ENCODE measurements at places on chromosomes 5 and 9.

DNA sequence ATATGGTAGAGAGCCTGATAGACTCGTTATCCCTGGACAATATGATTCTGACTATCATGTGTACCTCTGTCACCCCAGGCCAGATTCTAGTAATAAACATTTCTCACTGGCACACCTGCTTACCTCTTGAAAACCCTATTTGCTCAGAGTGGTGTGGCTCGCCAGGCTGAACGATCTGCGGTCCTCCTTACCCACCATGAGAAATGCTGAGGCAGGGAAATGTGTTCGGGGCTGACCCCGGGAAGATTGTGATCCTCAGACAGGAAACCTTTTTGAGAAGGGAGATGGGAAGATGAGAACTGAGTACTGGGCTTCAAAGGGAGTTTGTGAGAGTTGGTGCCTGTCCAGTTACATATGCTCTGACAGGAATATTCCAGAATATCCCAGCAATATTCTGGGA is 10.7 kb upstream of the PRXL2C start:
- no peak for DNase-seq

DNA sequence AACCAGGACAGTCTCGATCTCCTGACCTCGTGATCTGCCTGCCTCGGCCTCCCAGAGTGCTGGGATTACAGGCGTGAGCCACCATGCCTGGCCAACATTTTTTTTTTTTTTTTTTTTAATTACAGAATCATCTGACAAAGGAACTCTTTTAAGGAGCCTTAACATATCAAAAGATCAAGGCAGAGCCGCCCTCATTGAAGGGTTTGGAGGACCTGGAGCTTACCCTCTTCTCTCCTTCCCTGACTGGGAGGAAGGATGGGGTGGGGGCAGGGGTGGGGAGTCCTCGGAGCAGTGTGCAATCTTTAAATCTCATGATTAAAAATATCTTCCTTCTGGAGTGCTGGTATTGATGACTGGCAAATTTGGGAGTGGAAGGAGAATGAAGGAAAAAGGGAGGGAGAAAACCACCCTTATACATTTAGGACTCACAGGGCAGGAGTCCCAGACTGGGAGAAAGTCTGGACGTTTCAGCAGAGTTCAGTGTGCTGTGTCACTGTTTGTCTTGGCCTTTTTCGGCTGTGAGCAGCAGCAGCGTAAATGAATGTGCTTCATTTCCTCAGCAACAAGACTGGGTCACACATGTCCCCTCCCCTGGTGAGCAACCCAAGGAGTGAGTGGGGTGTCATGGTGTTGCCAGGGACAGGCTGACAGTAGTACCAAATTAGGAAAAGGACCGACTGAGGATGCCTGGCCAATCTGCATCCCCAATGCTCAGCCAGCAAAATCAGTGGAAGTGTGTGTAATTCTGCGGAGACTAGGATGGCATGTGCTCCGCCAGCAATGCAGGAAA is 115.3 kb upstream of the BNC2 start:
- no peak for DNase-seq

GRCh38 chr9:2386566-2386965 is 235.0 kb upstream of the VLDLR start:
- no peak for DNase-seq

GRCh38 chr5:32612134-32612888 is 27.0 kb downstream of the SUB1 start:
- DNase-seq, result no peak

- DNase-seq, result no peak
Observed at GRCh38 chr5:173315495-173316338, 12.5 kb downstream of the STC2 start.

- DNase-seq, result no peak
Observed at GRCh38 chr5:128825826-128826225, 139.5 kb upstream of the SLC27A6 start.

DNA sequence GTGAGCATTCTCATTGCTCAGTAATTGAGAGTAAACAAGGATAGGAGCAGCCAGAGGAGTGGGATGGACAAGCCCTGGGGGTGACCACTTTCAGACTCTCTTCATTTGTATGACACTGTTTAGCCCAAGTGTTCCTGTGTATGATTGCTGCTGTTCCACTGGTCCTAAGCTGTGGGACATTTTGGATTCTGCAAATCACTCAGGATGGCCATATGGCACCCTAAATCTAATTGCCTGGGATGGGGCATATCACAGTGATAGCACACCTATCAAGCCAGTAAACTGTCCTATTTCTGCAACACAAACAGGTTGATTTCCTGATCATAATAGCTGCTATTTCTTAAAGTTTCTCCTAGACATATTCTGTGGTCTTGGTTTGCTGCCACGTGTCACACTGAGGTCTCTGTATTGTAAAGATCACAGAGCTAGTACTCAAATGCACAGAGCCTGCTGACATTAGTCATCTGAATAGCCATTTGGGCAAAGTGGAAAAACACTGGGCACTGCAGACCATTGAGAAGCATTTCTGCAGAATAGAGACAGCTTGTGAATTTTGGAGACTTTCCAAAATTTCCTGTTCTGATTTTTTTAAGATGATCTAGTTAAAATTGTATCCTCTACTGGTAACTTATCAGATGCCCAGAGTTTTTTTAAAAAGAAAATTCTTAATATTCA is 320.2 kb downstream of the RFX3 start:
- no peak for DNase-seq

- no peak for DNase-seq
Observed at GRCh38 chr5:52754051-52754450, 33.7 kb upstream of the ITGA1 start.

GRCh38 chr5:86757824-86758223 is 140.1 kb downstream of the COX7C start:
- no peak for DNase-seq

DNA sequence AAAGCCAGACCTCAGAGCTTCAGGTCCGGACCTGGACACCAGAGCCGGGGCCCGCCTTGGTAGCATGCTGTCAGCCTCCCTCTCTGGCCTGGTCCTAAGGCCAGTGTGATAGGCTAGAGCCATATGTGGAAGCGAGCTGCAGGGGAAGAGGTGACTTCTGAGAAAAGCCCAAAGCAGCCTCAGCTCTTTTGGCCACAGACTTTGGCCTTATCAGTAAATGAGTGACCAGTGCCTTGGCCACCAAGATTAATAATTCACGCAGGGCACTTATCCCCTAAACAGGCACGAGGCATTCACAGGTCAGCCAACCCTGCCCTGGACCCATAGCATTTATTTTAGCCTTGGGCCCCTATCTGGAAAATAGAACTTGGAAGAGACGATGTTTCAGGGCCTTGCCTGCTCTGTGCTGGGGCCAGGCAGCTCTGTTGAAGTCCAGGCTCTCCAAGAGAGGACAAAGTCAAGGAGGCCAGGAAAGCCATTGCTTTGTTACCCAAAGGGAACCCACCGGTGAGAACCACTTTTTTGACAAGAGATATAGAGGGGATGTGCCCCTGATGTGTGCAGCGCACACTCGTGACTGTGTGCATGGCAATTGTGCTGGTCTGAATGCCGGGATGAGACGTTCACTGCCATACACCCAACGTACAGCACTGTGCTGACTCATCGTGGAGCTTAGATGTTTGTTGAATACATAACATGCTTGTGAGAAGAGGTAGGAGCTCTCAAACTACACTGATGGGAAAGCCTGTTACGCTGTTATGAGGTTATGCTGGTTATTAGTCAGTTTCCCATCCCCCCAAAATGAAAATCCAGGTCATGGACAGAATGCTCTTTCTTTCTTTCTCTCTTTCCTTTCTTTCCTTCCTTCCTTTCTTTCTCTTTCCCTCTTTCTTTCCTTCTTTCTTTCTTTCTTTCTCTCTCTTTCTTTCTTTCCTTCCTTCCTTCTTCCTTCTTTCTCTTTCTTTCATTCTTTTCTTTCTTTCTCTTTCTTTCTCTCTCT is 5.0 kb upstream of the SLC34A1 start:
- no peak for DNase-seq

DNA sequence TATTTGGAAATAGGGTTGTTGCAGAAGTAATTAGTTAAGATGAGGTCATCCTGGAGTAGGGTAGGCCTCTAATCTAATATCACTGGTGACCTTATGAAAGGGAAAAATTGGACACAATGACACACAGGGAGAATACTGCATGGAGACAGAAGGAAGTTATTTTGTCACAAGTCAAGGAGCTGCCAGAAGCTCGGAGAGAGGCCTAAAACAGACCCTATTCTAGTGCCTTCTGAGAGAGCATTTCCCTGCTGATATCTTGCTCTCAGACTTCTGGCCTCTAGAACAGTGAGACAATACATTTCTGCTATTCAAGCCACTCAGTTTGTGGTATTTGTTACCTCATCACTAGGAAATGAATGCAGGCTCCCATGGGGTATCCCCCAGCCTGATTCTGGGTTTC is 332.9 kb downstream of the CSNK1G3 start:
- DNase-seq, result no peak

- DNase-seq, result no peak
Observed at GRCh38 chr5:176772271-176773210, 37.8 kb upstream of the UNC5A start.

GRCh38 chr9:116671605-116672004 is 15.5 kb upstream of the TRIM32 start:
- no peak for DNase-seq

- DNase-seq, result no peak
Observed at GRCh38 chr5:163912046-163912445, 406.6 kb downstream of the MAT2B start.

DNA sequence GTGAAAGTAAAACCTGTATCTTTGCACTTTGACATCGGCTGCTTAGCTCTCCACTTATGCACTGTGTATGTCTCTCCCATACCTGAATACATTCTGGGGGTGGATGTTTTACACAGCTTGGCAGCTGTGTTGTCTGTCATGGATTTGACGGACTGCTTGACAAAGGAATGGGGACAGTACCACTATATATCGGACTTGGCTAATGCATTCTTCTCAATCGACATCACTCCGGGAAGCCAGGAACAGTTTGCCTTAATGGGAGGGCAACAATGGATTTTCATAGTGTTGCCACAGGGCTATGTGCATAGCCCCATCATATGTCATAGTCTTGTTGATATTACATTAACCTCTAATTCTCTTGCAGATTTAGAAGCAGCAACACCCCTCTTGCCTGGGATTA is 1008.3 kb downstream of the DNAH5 start:
- DNase-seq, result no peak

DNA sequence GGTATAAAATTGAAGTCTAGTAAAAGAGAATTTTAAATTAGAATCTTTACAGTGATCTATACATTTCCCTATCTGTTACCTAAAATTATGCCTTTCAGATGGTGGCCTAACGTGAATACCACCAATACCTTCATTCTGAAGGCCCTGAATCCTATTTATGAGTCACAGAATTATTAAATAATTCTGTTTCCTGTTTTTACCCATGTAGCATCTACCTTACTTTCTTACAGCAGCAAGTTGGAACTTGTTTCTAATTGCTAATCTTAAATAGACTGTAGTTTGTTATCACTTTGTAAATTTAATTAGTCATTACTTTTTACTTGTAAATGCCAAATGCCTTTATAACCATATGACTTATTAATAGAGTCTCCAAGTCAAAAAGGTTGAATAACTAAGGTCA is 135.0 kb downstream of the PDE4D start:
- DNase-seq, result no peak

GRCh38 chr9:89592213-89592815 is 12.5 kb upstream of the GADD45G start:
- DNase-seq, result no peak

GRCh38 chr5:179115307-179115706 is 55.1 kb downstream of the ZNF354C start:
- DNase-seq, result no peak

DNA sequence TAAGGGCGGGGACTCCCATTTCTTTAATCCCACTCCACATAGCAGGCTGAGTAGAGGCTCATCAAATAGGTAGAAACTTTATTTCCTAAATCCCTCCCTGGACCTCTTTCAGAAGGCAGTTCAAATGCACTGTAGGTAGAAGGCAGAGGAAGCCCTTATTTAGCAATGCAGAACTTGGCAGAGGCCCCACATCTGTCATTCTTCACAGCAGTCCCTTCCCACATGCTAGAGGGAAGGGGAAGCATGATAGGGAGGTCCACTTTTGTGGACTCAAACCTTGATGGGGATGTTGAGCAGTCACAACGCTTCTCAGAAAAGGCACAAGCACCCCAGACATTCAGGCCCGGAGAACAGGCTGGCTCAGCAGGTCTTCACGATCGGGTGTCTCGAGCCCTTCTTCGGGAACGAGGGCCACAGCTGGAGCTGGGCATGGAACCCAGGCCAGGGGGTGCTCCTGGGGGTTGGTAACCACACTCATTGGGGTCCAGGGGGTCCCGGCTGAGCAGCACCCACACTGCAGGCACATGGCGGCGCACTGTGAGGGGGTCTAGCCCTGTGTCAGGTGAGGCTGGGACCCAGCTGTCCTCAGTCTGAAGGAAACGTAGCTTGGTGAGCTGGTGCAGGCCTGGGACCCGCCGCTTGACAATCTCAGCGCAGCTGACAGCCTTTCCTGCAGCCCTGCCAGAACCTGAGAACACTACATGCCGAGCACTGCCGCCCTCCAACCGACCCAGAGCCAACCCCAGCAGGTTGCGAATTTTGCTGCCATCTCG is 1.3 kb downstream of the RPP25L start:
- DNase-seq, result no peak

DNA sequence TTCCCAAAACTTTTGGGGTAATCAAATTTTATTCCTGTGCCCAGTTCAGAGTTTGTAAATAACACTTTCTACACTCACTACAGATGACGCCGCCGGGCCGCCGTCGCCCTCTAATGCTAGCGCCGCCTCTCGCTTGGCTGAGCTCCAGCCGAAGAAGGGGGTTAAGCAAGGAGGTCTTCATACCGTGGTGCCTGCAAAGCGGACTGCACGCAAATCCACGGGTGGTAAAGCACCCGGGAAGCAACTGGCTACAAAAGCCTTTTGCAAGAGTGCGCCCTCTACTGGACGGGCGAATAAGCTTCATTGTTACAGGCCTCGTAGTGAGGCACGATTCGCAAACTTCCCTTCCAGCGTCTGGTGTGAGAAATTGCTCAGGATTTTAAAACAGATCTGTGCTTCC is 280.4 kb downstream of the MEF2C start:
- no peak for DNase-seq

DNA sequence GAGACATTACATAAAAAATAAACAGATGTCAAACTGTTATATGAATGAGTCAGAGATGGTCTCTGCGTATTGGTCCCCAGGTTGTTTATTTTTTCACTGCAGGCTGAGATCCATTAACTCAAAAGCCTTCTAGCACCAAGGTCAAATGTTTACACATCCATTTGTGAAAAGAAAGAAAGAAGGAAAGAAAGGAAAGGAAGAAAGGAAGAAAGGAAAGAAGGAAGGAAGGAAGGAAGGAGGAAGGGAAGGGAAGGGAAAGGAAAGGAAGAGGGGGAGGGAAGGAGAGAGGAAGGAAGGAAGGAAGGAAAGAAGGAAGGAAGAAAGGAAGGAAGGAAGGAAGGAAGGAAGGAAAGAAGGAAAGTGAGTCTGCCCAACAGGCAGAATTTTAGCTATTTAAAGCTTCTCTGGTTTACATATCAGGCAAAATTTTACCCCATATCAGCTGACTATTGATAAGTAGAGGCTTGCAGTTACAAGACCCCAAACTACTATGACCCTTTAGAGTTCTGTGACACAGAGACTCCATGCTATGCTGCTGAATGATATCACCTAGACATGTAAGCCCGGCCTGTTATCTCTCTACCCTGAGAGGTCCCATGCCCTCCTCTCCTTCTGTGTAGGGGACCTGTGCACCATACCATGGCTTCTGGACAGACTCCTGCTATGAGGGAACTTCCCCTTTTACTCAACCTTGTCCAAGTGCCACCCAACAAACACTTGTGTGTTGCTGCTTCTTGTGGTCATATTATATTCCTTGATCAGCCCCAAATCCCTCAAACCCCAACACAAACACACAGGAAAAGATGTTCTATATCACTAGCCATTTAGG is 59.0 kb downstream of the DRD1 start:
- DNase-seq, result no peak
